Fibroblast of mammary gland (primary cell): ENCODE measurements at places on chromosomes 6 and 20.

DNA sequence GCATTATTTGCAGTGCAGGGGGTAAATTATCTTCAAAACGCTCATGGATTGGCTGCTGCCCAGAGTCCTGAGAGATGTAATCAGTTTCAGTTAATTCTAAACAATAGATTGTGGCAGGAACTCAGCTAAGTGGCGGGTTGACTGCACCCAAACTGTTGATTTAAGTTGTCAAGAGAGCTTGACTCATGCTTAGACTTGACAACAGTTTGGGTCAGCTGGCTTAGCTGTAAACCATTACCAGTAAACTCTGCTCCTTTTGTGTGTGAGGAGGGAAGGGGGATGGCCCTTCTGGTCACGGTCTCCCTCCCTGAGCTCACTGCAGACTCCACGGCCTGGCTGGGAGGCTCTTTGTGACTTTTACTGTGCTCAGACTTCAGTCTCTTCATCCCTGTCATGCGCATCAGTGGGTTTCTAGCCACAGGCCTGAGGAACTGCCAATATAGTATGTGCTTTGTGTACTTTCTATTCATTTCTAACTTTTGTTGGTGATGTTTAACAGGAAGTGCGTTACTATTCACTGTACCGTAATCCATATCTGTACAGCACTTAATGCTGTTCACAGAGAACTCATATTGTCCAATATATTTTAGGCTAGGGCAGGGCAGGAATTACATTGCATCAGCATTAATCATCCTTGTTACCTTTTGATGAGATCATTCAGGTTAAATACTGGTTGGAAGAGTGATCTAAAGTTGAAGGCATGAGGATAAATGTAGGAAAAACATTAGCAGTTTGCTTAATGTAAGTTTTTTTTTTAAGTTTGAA, 488.3 kb downstream of the CDKAL1 start:
- peak; percentile 10 for DNase-seq

DNA sequence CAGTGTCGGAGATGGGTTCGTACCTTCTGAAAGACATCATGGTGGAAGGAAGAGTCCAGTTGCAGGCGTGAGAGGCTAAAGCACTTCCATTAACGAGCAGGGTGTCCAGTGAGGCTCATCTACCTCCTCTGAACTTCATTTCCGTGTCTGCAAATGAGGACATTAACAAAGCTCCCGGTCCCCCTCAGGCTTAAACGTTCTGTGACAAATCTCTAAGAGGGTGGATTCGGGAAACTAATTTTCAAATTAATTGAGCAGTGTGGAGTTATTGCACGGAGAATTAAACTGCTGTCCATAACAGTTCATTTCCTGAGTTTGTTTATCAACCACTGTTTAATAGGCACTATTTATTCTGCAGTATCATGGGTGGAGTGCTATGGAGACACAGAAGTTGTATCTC, 68.2 kb downstream of the TRMT6 start:
- DNase-seq = no peak

DNA sequence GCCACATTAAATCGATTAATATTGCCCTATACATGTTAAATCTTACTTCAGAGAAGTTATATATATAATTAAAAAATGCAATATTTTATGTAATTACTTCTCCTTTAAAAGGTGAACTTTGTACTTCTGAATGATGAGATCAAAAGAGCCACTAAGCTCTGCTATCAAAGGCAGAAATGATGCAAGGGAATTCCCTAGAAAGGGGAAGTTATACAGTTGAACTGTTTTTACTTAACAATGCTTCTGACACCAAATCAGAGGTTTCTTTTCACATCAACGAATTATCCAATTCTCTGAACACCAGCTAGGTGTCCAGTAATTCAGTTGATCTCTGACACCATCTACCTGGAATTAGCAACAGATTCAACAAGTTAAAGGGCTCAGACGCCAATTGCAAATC, 319.9 kb upstream of the TSHZ2 start:
- DNase-seq = no peak

DNA sequence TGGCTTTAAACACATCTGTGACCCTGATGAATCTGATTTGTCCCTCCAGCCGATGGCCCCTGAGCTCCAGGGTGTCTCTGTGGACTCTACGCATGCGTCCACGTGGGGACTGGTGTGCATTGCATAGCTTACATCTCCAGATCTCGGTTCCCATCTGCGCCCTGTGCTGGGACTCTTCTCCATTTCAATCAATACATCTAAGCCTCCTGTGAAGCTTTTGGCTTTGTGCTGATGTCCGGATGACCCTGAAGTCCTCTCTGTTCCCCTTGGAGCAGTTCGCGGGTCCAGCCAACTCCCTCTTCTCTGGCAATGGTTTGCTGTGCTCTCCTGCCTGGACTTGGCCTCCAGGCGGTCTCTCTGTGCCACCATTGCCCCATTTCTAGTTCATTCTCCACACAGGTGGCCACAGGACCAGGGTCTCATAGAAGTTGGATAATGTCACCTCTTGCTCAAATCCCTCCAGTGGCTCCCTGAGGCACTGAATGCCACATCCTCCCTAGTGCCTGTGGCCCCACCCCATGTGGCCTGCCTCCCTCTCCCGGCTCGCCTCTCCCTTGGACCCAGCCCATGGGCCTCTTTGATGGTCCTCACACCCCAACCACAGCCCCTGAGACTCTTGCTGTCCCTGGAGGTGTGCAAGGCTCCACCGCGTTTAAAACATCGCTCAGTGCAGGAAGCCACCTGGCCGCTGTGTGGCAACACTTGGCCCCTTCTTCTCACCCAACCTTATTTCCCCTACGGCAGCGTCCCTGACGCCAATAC, 155.4 kb downstream of the SYCP2 start:
- DNase-seq = no peak

DNA sequence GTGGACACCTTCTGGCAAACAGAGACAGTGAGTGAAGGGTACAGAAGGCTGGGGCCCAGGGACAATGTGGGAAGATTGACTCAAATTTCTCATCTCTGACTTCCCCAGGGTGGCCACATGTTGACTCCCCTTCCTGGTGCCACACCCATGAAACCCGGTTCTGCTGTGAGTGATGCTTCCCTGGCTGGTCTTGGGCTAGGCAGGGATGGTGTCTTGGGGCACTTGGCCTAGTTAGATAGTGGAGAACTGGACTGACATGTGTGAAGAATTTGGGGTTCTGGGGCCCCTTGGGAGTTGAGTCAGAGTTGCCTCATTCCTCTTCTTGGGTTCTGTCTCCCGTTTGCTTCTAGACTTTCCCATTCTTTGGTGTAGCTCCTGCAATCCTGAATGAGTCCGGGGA, 34.2 kb downstream of the GSS start:
- DNase-seq = no peak

GRCh38 chr6:42101186-42101657, 41.2 kb downstream of the C6orf132 start:
- peak; percentile 46 for DNase-seq

GRCh38 chr6:134316733-134317431, 1.0 kb downstream of the SGK1 start:
- DNase-seq = no peak

DNA sequence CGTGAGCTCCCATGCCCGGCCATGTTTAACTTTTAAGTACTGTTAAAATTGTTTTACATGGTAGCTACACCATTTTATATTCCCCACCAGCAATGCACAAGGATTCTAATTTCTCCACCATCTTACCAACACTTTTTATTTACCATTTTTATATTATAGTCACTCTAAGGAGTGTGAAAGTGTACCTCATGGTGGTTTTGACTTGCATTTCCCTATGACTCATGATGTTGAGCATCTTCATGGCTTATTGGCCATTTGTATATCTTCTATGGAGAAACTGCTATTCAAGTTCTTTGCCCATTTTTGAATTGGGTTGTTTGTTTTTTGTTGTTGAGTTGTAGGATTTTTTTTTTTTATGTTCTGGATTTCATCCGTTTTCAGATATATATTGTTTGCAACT, 15.6 kb upstream of the BPHL start:
- DNase-seq = peak; percentile 23

- no peak for DNase-seq
Observed at GRCh38 chr20:24733416-24733815, 215.7 kb upstream of the CST7 start.

- DNase-seq = no peak
Observed at GRCh38 chr6:36752886-36753506, 55.4 kb downstream of the RAB44 start.

GRCh38 chr20:1438361-1438760, 28.3 kb downstream of the NSFL1C start:
- no peak for DNase-seq

- DNase-seq = peak; percentile 18
Observed at GRCh38 chr20:15895126-15895525, 678.1 kb downstream of the KIF16B start.

DNA sequence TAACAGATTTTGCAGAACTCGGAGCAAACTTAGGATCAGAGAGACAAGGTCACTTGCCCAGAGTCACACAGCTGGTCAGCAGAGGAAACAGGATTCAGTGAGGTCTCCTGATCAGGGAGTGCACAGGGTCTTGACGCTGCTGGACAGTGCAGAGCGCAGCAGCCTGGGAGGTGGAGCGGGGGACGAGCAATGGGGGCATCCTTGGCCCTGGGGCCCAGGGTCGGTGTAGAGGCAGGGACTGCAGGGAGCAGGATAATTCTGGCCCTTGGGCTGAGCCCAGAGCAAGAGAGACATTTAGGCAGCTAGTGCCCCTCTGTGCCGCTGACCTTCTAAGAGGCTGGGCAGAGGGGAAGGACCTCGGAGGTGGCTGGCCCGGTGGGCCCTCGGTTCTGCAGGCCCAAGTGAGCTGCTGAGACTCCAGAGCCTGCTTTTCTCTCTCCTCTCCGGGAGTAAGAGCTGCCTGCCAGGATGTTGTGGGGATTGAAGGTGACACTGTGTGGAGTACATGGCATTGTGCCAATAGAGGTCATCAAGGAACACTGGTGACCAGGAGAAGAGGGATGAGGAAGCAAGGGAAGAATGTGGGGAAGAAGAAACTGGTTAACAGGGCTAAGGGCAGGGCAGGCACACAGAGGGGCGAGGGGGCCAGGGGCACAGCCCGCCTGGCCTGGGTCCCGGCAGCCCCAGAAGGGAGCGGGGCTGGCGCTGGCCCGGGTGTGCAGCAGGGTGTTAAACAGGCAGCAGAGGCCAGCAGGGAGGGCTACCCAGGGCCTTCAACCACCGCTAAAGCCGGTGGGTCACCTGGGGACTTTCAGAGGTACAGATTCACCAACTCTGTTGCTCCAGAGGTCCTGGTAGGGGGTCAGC, 122.0 kb downstream of the AGPAT4 start:
- no peak for DNase-seq

- peak; percentile 28 for DNase-seq
Observed at GRCh38 chr6:55941702-55942101, 66.3 kb upstream of the BMP5 start.

DNA sequence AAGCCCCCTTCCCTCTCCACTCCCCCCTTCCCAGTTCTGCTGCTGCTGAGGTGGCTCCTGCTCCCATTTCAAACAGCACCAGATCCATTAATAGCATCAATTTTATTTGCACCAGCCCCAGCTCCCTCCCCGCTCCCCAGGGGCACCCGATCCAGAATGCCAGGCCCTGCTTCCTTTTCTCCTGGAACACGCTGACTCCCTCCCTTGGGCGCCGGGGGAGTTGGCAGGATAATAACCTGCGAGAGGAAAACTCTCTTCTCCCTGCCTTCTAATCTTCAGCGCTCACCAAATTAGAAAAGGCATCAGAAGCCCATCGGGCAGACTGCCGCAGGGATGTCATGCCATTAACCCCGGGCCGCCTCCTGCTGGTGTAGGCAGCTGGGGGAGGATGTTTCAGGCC, 77.8 kb downstream of the NCR2 start:
- DNase-seq = no peak

- no peak for DNase-seq
Observed at GRCh38 chr6:131730264-131730663, 19.4 kb upstream of the CTAGE9 start.

DNA sequence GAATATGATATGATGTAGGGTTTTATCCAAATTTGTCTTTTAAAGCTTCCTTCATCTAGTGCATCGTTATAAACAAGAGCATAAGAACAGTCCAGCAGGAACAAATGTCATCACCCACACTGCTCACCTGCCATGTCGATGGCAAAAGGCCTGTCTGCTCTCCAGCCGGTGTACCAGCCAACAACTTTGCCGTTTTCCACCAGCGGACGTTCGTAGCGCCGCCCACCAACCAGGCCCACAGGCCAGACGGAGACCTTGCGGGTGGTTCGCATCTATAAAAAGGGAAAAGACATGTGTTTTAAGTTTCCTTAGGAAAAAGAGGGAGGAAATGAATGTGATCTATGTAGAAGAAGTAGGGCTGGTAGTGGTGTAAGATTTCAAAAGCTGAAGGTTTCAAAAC, 62.9 kb downstream of the B3GAT2 start:
- no peak for DNase-seq

GRCh38 chr6:53431704-53432103, 83.0 kb upstream of the ELOVL5 start:
- no peak for DNase-seq

- DNase-seq = no peak
Observed at GRCh38 chr6:133958791-133959190, 5.8 kb downstream of the TBPL1 start.

GRCh38 chr6:125587666-125588632, 161.5 kb upstream of the HEY2 start:
- DNase-seq = no peak

GRCh38 chr20:54510541-54511129, 35.2 kb downstream of the DOK5 start:
- DNase-seq = no peak

DNA sequence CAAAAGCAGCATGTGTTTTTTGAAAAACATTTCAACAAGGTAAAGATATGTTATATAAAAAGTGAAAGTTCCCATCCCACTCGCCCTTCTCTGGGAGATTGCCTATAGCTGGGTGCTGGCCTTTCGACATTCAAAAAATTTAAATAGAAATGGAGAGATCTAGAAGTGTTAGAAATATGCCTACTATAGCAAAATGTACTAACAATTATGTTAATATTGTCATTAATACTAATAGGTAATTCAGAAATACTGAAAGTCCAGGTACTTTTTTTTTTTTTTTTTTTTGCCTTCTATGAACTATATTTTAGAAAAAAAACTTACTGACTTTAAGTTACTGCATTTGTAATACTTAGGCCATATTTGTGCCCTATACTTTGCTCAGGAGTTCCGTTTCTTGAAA, 87.1 kb downstream of the SESN1 start:
- DNase-seq = no peak

DNA sequence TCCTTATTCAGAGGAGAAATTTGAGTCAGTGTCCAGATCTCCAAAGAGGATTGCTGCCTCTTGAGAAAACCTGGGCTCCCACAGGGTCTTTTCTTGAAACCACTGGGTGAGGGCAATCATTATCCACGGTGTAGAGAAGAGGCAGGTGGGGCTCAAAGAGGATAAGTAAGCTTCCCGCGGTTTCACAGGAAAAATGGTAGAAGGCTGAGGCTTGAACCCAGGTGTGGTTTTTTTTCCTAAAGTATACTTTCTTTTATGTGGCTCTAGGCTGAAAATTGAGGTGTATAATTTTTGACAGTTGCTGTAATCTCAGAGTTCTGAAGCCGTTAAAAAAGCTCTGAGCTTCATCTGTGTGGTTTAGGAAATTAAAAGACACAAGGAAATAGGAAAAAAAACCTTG, 164.5 kb downstream of the FARS2 start:
- DNase-seq = no peak

- no peak for DNase-seq
Observed at GRCh38 chr6:131436358-131436757, 136.7 kb upstream of the ARG1 start.

GRCh38 chr20:4383961-4384360, 337.7 kb upstream of the PRND start:
- DNase-seq = peak; percentile 80
